ENCODE measurements at places on chromosomes 2 and 18.

DNA sequence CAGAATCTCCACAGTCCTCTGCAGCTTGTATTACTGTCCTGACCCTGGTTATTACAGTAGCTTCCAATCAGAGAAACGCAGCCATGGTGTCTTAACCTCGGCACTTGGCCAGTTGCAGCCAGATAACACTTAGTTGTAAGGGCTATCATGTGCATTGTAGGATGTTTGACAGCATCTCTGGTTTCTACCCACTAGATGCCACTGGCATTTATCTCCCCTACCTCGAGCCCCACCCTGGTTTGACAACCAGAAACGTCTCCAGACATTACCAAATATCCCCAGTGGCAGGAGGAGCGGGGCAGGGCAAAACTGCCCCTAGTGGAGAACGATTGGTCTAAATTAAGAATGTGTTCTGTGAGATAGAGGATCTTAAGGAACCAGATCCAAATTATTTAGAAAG lies 13.1 kb downstream of the DSG2 start:
- no peak for DNase-seq

DNA sequence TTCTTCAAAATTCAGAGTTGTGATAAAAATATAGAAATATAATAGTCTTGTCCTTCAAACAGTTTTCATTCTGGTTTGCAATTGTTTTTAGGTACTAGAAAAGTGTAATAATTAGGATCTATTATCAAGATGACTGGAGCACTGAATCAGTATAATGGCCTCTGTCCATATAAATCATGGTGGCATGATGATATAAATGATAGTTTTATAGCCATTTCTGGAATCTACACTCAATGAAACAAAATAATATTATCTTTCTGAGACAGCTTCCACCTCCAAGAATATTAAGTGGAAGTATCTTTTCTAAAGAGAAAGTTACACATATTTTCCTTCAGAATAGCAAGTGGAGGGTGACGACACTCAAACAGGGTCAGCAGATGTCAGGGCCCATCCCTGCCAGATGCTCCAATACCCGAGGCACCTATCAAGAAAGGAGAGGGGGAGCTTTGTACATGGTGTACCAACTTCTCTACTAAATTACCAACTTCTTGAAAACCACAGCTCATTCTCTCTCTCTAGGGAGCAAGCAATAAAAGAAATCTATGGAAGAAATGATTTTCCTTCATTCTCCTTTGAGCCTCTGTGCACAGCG lies 882.7 kb upstream of the CHAC2 start:
- DNase-seq, result no peak

DNA sequence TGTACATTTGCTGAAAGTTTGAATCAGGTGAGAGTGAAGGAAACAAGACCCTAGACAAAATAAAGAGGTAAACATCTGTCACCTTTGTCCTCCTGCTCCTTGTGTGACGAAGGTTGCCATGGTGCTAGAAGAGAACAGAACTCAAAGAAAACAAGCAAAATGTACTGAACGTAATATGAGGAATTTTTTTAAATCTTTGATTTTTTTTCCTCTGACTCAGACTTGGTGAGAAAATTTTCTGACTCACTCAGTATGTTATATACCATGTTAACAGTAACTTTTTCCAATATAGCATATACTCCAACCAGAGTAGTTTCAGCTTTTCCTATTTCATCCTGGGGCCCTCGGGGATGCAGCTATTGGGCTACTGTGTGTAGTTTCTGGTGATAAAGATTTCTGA lies 2114.6 kb upstream of the PIK3C3 start:
- no peak for DNase-seq

- no peak for DNase-seq
Measured at GRCh38 chr2:127020536-127020935, 86.4 kb downstream of the BIN1 start.

DNA sequence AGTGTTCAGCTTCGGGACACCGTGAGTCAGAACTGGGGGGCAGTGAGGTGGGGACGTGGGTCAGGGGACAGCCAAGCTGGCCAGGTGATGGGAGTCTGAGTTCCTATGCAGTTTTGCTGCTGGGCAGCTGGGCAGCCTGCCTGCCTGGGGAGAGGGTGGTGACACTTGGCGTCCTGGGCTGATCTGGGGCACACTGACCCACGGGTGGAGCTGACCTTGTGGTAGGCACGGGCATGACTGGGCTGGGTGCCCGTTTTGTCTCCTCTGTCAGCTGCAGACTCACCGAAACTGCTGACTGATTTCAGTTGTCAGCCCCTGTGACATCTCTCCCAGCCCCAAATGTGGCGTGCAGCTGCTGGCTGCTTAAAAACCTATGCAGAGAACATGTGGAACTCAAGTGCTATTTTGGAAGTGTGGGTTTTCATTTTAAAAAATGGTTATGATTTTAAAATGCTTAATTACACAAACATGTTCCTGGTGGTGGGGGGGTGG lies 32.6 kb upstream of the E2F6 start:
- DNase-seq, result no peak

DNA sequence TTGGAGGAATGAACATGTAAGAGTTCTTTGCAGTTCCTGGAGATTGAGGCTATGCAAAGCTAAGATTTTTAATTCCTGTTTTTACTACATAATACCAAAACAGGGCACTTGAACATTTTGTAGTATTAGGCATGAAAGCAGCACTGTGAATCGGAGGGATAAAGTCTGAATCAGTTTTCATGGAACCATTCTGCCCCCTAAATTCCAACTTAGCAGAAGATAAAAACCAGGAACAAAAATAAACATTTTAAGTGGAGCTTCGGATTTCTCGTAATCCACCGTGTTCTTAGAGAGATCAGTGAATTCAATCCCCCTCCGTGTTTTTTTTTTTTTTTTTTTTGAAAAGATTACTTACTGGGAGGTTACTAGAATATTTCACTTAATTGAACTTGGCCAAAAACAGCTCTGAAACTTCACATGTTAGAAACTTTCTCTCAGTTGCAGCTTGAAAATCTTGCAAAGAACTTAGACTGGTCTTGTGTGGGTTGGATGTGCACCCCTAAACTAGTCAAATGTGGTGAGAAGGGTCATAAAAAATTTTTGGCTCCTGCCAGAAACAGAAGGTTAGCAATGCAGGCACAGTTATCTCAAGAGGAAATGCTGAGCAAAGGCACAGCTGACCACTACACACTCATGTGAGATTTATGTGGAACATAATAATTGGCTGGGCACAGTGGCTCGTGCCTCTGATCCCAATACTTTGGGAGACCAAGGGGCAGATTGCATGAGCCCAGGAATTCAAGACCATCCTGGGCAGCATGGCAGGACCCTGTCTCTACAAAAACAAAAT lies 145.4 kb upstream of the RNF152 start:
- DNase-seq, result no peak

Measured in activated CD4-positive, alpha-beta T cell treated with anti-CD3 and anti-CD28 coated beads, Interleukin-2, amount 50 U/mL, for 1 hour (primary cell).